ENCODE measurements at places on chromosomes 2 and 18.

DNA sequence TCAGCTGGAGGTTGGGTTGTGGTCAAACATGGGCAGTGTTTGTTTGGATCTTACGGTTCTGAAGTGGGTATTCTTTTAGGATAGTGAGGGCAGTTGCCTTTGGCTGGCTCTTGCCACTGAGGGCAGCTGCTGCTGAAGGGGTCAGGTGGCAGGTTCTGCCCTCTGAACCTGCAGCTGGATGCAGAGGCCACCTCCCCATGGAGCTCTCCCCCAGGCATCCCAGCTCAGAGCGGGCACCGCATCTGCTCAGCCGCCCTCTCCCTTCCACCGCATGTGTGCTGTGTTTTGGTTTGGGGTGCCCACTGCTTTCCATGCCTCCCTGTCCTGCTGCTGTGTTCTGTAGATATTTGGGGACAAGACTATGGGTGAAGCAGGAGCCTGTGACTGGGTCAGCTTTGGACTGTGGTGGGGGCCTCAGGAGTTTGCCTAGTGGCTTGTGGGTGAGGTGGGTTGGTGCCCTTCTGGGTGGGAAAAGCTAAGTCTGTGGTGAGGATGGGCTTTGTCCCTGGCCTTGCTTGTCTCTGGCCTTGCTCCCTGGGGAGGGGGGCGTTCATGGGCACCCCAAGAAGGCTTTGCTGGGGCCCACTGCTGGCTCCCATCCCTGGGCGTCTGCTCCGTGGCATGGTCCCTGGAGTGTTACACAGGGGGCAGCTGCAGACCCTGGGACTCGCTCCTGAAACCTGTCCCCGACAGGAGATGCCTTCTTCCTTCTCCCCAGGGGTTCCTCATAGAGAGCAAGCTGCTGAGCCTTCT, 28.5 kb downstream of the OTOF start:
- DNase-seq = peak; percentile 54
- H3K27ac ChIP-seq = no peak overlapping the region
- H3K27me3 ChIP-seq = no peaks in the 10 kb centered on the region
- H3K4me3 ChIP-seq = no peak overlapping the region
- H3K4me1 ChIP-seq = no peaks in the 10 kb centered on the region

DNA sequence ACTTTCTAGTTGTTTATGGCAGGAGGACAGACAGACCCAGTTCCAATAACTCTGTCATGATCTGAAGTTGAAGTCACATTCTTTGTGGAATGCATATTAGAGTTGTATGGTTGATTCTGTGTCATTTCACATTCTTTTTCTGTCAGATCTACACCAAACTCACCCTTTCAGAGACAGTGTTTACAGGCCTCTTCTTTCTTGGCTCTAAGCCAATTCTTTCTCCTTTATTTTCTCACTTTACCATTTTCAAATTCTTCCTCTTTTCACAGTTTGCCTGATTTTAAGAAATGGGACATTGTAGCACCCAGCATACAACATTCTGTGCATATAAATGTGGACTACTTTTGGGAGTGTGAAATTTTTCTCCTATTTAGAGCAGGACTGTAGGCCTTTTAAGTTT, 103.7 kb downstream of the CCDC85A start:
- H3K27ac ChIP-seq = no peak overlapping the region
- no peaks in the 10 kb centered on the region for H3K27me3 ChIP-seq
- no peaks in the 10 kb centered on the region for H3K36me3 ChIP-seq
- DNase-seq = no peak
- no peaks in the 10 kb centered on the region for H3K4me1 ChIP-seq
- H3K4me3 ChIP-seq = no peak overlapping the region

- H3K36me3 ChIP-seq = peaks cover 83% of the 10 kb centered on the region
- no peak for DNase-seq
- H3K27ac ChIP-seq = no peak overlapping the region
- H3K27me3 ChIP-seq = no peaks in the 10 kb centered on the region
- no peak overlapping the region for H3K4me3 ChIP-seq
These were observed 18.2 kb downstream of the LMAN1 start for GRCh38 chr18:59340817-59341216.

DNA sequence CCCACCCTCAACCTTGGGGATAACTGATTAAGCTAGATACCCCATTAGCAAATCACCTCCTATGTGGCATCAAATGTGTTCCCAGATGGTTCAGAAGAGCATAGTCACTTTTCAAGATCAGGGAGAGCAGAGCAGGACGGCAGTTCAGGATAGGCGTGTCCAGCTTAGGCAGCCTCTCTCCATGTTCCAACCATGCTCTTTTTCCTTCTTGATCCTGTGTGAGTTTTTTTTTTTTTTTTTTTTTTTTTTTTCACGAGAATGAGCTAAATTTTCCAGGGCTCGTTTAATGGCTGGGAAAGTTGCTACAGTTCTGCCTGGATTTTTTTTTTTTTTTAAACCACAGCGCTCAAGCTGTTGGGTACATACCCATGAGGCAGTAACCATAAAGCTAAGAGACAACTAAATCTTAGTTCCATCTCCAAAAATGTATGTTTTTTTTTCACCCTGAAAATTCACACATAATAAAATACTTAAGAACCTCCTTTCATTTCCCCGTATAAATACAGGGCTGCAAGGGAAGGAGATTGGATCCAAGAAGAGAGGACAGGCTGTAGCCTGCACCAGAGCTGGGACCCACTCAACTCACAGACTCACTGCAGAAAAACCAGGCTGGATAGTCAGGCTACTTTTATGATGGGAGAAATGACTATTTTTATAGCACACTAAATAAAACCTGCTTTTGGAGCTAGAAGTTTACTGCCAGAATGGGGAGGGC, 244.3 kb downstream of the SETBP1 start:
- no peak overlapping the region for H3K4me3 ChIP-seq
- no peaks in the 10 kb centered on the region for H3K36me3 ChIP-seq
- no peak for DNase-seq
- H3K27ac ChIP-seq = peak overlapping the region; percentile 70
- H3K4me1 ChIP-seq = peaks cover 35% of the 10 kb centered on the region

DNA sequence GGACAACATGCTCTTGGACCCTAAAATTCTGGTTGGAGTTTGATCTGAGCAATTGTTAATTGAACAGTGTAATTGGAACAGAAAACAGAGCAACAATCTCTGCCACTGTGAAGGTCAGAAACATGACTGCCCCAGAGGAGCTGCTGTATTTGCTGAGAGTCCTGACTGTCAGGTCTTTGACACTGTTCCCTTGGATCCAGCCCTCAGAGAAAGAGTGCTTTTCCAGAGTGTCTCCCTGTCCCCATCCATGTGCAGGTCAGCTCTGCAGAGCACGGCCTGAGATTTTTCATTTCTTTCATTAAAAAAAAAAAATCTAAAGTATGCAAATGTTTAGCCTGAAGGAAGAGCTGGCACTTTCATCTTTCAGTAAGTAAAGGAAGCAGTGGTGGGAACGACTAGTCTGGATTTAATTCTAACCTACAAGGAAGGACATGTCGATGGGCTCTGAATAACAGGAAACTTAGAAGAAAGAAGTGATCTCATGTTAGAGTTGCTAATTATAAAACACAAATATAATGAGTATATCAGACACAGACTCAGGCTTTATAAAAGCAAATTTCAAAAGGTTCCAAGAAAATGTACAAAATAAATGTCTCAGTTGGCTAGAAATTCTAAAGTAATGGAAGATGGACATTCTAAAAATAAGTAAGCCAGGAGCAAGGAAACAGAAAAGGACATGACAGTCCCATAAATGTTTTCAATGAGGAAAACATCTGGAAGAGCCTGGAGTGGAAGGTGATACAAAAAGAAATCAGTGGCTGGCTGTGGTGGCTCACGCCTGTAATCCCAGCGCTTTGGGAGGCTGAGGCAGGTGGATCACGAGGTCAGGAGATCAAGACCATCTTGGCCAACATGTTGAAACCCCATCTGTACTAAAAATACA, 876.5 kb downstream of the EPHA4 start:
- H3K27me3 ChIP-seq = no peaks in the 10 kb centered on the region
- no peak overlapping the region for H3K27ac ChIP-seq
- no peaks in the 10 kb centered on the region for H3K4me1 ChIP-seq
- no peak for DNase-seq
- H3K36me3 ChIP-seq = no peaks in the 10 kb centered on the region
- no peak overlapping the region for H3K4me3 ChIP-seq

- DNase-seq = no peak
- H3K27ac ChIP-seq = peak overlapping the region; percentile 71
- peaks cover 31% of the 10 kb centered on the region for H3K4me1 ChIP-seq
- H3K36me3 ChIP-seq = no peaks in the 10 kb centered on the region
- H3K27me3 ChIP-seq = no peaks in the 10 kb centered on the region
These were observed 592 bp upstream of the MARS2 start for GRCh38 chr2:197704434-197705120.

DNA sequence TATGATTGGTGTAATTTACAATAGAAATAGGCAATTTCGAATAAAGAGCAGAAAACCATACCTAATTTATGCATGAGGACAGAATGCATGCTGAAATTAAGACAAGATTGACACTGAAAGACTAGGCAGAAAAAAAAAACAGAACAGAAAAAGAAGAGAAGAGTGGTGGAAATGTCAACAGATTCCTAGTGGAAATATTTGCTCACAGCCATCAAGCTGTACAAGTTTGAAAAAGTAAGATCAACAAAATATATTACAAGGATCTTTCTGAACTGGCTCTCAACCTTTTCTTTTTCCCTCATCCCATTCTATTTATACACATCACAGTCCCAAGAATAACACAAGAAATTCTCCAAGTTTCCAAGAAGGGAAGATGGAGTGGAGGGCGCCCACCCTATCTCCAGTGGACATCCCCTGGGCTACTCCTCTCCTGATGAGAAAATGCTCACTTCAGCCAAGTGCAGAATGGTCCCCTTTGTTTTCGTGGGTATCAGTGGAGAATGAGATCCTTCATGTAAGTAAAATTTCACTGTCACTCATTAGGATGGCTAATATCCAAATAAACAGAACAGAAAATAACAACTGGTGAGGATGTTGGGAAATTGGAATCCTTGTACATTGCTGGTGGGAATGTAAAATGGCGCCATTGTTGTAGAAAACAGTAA, 51.0 kb upstream of the ZNF532 start:
- H3K4me1 ChIP-seq = no peaks in the 10 kb centered on the region
- H3K27me3 ChIP-seq = no peaks in the 10 kb centered on the region
- H3K27ac ChIP-seq = no peak overlapping the region
- H3K4me3 ChIP-seq = no peak overlapping the region

GRCh38 chr2:97983698-97984097, 12.1 kb downstream of the TMEM131 start:
- H3K27ac ChIP-seq = no peak overlapping the region
- no peak for DNase-seq
- no peaks in the 10 kb centered on the region for H3K27me3 ChIP-seq
- H3K4me3 ChIP-seq = no peak overlapping the region
- H3K36me3 ChIP-seq = no peaks in the 10 kb centered on the region

Measured in vagina (tissue), 2 donors.